ENCODE measurements at places on chromosomes 4 and X.

- DNase-seq: no peak
These were observed 47.6 kb downstream of the FSTL5 start for GRCh38 chr4:162116095-162116779.

- no peak for DNase-seq
These were observed 3.3 kb downstream of the SH3BP2 start for GRCh38 chr4:2795893-2796848.

- DNase-seq: no peak
These were observed 379.3 kb downstream of the PPP3CA start for GRCh38 chr4:100968046-100968445.

DNA sequence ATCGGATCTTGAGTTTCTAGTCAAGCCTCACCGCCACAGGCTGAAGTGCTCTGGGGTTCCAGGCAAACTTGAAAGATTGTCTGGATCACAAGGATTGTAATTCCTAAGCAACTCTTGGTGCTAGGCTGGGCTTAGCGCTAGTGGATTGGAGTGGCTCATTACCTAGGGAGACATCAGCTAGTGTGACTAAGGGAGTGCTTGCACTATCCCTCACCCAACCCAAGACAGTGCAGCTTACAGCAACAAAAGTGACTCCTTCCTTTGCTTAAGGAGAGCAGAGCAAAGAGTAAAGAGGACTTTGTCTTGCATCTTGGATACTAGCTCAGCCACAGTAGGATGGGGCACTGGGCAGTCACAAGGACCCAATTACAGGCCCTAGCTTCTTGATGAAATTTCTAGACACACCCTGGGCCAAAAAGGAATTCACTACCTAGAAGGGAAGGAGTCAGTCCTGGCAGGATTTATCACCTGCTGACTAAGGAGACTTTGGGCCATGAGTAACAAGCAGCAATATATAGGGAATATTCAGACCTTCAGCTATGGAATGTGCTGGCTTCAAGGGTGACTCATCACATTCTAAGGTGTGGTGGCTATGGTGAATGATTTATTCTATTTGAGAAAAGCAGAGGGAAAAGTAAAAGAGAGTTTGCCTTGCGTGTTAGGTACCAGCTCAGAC lies 1212.4 kb downstream of the PCDH18 start:
- no peak for DNase-seq

- no peak for DNase-seq
These were observed 1.1 kb downstream of the FBXL5 start for GRCh38 chr4:15653864-15654592.

- no peak for DNase-seq
These were observed 61.6 kb upstream of the NOCT start for GRCh38 chr4:138953961-138954371.

DNA sequence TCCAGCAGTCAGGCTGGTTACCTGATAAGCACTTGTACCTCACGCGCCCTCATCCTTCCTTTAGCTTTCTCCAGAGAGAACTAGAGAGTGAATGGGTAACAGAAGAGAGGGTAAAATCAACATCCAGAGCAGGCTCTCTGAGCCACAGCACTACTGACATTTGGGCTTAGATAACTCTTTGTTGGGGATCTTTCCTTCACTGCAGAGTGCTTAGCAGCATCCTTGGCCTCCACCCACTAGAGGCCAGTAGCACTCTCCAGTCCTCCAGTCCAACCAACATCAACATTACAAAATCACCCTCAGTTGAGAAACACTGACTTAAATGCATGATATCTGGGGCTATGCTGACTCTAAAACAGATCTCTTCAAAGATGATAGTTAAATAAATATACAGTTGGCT lies 220.7 kb downstream of the TACR3 start:
- DNase-seq: no peak

GRCh38 chr4:105472871-105473323 lies 965 bp downstream of the PPA2 start:
- DNase-seq: no peak

GRCh38 chrX:5082705-5083104 lies 1146.0 kb downstream of the NLGN4X start:
- no peak for DNase-seq

- no peak for DNase-seq
These were observed 102.5 kb upstream of the ANXA10 start for GRCh38 chr4:167989815-167990214.

GRCh38 chr4:121978172-121978516 lies 26.3 kb upstream of the TRPC3 start:
- no peak for DNase-seq

- DNase-seq: no peak
These were observed 24.7 kb upstream of the EPGN start for GRCh38 chr4:74283614-74284013.

DNA sequence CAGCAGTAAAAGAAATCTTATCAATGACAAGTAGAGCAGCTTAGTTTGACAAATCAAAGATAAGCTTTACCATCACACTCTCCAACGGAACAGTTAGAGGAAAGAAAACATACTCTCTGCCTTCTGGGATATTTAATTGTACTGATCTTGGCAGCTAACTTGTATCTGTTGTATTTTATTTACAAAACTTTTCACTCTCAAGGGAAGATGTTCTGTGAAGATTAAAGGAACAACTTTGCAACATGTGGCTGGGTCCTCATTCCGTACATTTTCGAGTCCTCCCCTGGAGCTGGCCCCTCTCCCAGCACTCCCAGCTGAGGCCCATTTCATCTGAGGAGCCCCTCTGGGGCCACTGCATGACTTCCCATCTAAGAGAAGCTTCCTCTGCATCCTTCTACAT lies 74.4 kb downstream of the RPS3A start:
- no peak for DNase-seq

DNA sequence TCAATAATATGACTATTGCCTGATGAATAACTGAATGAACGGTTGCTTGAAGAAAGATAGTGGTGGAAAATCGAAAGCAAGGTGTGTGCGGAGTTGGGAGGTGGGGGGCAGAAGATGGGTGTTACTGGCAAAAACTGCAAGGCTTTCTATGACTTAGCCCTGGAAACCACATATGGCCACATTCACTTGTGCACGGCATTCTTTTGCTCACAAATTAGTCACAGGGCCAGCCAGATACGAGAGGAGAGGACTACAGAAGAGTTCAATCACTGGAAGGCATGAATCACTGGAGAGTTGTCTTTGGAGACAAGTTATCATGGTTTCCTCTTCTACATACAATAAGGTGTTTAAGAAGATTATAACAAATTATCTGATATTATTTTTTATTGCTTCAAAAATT lies 626.5 kb upstream of the CPEB2 start:
- DNase-seq: no peak

- no peak for DNase-seq
These were observed 24.3 kb upstream of the UXT start for GRCh38 chrX:47683184-47683828.

DNA sequence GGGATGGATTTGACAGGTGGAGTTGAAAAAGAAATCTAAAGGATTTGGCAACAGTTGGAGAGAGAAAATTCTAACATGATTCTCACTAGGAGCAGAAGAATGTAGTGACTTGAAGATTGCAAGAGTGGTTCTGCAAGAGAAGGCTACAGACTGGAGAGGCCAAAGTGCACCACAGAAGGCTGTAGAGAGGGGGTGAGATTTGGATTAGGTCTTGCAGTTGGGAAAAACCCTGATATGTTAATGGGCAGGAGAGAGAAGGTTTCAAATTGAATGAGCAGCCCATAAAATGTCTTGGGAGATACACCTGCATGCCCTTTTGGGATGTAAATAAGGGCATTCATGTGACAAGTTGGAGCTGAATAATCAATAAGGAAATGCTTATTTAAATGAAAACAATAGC lies 14.7 kb upstream of the VEGFD start:
- no peak for DNase-seq

DNA sequence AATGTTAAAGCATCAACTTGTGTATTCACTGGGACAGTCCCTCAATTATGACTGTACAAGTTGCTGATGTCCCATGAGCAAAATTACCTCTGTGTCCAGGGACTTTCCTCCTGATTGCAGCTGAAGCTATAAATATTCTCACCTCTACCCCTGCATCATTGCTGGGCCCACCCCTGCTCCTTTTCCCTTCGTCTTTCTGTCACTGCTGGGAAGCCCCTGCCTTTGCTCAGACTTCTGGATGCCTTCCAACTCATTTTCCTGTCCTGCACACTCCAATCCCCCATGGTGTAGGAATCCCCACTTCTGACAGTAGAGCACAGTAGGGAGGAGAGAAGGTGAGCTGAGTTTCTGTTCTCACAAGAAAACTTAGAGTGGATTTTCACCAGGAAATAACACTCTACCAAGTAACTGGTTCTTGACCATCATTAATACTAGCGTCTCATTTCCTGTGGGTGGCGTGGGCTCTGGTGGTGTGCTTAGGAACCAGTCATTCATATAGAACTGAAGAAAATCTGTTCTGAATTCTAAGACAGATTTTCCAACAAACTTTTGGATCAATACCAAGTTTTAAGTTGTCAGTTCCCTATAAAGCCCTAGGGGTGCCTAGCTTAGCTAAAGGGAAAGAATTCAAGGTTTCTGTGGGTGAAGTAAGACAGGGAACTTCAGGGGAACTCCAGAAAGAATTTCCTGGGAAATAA lies 136.2 kb upstream of the MED14 start:
- DNase-seq: no peak

DNA sequence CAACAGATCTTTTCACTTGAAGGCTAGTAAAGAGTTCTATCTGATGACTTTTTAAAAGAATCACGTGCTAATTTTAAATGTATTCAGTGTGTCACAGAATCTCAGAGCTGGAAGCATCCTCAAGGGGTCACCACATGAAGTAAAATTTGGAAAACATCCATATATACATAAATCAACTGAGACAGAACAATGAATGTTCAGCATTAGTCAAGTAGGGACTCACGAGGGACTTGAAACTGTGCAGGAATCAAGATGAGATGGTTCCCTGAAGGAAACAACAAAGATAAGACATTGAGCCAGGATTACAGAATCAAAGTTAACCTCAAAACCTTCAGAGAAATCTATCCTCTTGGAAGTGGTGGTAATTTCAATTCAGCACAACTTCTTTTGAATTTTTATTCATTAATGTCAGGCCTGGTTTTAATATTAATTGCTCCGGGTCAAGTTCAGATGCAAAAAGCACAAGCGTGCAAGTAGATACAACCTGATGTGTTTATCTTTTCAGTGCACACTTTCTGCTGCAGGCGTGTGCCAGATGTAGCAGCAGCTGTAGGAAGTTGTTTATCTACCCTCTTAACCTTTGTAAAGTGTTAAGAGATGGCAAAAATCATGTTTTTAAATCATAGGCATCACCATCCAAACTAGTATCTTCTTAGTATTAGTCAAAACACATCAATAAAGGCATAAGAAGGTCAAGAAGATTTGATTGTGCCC lies 87.7 kb upstream of the SRD5A3 start:
- DNase-seq: no peak

DNA sequence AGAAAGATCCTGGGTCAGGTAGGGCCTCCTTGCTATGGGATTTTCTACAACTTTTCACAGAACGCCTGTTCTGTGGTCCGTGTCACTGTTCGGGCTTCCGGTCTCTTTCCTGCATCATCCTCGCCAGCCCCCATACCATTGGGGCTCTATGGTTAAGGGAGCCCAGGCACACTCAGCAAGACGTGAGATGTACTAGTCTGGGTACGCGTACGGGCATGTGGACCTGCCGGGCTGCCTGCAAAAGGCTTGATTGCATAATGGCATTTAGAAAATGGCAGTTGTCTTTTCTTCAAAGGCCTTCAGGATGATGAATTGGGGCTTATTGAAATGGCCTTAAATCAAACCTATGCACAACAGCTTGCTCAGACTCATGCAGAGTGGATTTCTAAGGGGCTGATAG lies 86.7 kb downstream of the CNGA2 start:
- no peak for DNase-seq

- DNase-seq: no peak
These were observed 1.2 kb upstream of the IDS start for GRCh38 chrX:149506349-149506748.

DNA sequence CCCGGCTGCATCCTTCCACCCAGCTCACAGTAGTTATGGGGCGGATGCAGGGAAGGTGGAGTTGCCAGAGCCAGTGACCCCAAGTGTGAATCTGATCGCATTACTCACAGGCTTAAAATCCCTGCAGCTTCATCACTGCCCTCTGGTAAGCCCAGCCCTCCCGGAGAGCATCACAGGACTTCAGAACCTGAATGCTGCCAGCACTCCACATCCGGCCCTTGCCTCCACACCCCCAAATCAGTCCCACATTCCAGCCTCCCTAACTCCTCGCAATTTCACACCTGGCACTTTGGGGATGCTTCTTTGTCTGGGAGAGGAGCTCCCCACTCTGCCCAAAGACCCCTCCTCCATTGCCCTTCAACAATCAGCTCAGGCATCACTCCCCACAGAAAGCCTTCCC lies 15.6 kb downstream of the RASL11B start:
- no peak for DNase-seq

- DNase-seq: no peak
These were observed 15.3 kb downstream of the BMX start for GRCh38 chrX:15515931-15516330.

GRCh38 chr4:110106931-110107296 lies 91.5 kb downstream of the ELOVL6 start:
- DNase-seq: no peak

GRCh38 chr4:128220286-128221235 lies 67.1 kb downstream of the PGRMC2 start:
- DNase-seq: peak; percentile 19

DNA sequence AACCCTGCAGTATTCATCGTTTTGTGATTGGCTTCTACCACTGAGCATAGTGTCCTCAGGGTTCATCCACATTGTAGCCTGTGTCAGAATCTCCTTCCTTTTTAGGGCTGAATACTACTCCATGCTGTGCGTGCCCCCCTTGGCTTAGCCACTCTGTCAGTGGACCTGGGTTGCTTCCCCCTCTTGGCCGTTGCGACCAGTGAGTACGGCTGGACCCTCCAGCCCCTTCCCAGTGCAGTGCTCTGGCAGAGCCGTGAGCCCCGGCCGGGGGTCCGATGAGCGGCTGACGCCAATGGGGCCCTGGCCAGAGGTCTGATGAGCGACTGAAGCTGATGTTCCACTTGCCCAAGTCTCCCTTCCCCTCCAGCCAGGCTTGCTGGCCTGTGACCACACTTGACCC lies 6.9 kb downstream of the BLOC1S4 start:
- DNase-seq: no peak

DNA sequence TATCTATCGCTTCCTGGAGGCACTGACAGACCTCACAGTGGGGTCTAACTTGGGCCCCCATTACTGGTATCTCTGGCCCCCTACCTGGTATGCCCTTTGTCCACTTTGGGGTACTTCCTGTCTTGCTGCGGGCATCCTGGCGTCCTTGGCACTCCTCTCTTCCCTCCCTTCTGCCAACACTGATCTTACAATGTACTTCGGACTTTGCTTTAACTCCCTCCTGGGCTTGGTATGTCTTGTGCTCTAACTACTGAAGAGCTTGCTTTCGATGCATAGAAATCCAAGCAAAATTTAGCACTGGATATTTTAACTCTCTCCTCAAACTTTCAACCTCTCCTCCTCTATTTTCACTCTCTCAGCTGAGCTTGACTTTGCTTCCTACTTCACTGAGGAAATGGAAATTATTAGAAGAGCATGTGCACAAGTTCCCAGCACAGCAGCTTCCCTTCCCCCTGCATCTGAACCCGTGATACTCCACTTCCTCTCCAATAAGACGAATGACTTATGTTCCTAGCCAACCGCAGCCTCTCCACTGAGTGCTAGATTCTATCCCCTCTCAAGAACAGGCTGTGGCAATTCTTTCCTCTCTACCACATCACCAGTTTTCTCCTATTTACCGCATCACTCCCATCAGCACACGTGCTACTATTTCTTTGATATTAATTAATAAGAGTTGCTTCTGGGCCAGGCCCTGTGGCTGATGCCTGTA lies 52.9 kb downstream of the SUPT20HL2 start:
- no peak for DNase-seq

All from D721Med (cell line).